Activated T-cell treated with anti-CD3 and anti-CD28 coated beads, Interleukin-2, amount 50 U/mL, for 72 hours (primary cell): ENCODE measurements at places on chromosomes 3 and 15.

DNA sequence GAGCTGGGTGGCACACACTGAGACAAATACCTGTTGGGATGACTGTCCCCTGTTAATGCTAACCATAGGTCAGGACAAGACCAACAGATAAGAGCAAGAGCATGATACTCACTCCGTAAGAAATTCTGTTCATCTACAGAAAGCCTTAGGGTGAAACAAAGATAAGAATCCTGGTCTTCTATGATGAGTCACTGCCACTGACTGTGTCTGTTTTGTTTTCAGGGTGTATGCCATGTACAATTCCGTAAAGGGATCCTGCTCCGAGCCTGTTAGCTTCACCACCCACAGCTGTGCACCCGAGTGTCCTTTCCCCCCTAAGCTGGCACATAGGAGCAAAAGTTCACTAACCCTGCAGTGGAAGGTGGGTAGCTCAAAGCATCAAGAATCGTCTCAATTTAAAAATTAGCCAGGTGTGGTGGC is 141.1 kb downstream of the GHSR start:
- no peak for DNase-seq

GRCh38 chr3:25442486-25442885 is 14.4 kb downstream of the RARB start:
- no peak for DNase-seq

DNA sequence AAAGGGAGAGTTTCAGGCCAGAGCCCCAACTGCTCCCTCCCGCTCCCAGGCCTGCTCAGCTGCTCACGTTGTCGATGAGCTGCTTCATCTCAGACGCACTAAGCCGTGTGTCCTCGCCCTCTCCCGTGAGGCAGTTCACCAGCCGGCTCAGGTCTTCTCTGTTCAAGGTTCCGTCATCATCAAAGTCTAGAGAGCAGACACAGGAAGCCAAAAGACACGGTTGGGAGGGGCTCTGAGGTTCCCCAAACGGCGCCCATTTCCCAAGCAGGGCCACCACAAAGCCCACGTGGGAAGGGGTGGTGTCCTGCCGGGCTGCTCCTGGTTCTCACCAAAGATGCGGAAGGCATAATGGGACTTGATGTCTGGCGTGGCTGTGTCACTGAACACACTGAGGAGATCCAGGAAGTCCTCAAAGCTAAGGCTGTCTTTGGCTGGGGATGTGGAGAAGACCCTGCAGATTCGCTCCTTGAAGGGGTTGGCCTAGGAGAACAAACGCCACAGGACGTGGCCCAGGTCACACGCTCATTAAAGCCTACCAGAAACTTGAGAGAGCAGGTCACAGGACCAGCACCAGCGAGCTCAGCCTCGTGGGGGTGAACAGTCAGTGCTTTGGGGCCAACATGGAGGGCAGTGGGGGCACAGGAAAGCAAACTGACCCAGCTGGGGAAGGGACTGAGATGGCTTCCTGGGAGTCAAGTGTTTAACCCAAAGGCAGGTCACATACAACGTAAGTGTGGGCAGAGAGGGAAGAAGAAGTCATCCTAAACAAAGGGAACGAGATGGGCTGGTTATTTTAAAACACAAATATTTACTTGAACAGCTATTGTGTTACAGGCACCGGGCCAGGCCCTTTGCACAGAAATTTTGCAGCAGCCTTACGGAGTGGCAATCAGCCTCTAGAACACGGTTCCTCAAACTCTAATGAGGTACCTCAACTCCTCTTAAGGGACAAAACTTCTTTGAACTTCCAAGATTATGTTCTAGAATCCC is 2.4 kb downstream of the CIB1 start:
- peak; percentile 70 for DNase-seq

DNA sequence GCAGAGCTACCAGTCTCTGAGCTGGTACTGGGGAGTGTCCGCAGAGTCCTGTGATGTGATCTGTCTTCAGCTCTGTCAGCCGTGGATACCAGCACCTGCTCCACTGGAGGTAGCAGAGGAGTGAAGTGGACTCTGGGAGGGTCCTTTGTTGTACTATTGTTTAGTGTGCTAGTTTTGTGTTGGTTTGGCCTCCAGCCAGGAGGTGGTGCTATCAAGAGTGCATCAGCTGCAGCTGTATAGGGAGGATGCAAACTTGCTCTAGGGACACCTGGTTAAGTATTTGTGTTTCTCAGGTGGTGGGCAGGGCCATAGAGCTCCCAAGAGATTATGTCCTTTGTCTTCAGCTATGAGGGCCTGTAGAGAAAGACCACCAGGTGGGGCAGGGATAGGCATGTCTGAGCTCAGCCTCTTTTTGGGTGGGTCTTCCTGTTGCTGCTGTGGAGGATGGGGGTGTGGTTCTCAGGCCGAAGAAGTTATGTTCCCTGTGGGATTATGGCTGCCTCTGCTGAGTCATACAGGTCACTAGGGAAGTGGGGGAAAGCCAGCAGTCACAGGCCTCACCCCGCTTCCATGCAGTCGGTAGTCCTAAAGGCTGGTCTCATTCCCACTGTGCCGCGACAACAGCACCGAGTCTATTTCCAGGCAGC is 443.2 kb upstream of the TBL1XR1 start:
- no peak for DNase-seq

DNA sequence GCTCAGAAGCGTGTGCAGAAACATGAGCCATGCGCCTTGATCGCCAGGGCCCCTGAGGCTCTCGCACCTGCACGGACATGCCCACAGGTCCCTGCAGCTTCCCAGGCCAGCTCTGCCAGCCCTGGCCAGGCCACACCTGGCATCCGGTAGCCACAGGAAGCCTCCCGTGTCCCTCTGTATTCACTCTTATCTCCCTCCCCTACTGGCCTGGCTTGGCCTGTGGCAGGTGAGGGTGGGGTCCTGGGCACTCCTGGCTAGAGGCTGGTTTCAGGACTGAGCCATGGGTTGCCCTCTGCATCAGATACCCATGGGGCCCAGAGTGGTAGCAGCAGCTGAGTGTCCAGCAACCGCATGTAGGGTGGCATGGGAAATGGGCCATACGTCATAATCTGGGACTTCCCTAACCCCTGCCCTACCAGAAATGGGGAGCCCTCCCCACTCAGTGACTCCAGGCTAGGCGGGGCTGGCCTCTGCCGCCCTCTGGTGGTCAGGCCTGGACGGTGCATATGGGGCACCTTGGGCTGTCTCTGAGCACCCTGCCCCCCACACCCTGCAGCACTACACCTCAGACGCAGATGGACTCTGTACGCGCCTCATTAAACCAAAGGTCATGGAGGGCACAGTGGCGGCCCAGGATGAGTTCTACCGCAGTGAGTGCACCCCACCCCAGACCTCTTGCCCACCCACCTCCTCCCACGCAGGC is 12.6 kb upstream of the LMAN1L start:
- peak; percentile 91 for DNase-seq

DNA sequence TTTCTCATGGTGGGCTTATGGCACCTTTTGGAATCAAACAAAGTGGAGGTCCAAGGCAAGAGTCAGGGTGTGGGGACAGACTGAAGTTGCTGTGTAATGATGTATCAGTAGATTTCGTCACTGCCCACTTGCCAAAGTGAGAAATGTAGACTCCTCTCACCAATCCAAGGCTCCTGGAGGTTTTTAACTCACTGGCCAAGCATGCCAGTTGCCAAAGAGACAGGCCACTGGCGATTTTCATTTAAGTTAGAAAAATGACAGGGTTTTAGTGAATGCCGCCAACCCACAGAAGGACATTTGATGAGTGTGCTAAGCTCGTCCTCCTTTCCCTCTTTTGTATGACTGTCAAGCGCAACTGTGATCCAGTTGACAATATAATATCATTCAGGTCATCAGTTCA is 209.2 kb downstream of the FEZF2 start:
- DNase-seq, result no peak

DNA sequence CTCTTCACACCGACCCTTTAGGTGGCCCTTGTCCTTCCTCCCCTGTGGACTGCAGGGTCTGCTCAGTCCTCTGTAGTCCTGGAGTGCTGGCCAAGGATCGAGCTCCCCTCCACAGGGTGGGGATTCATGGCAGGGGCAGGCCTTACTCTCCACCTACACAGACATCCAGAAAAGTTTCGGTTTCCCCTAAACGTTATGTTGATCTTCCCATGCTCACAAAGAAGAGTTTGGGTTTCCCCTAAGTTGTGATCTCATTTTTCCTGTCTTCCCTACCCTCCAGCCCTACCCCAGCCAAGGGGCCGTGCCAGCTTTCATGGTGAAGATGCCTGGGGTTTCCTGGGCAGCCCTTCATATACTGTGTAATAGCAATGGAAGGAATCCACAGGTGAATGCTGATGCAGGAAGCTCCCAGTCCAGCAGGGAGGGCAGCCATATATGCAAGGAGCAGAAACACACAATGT is 10.3 kb downstream of the STOML1 start:
- DNase-seq, result no peak

- no peak for DNase-seq
These were observed 24.8 kb upstream of the SHISA5 start for GRCh38 chr3:48528754-48529153.

- DNase-seq, result no peak
These were observed 141.8 kb upstream of the ICE2 start for GRCh38 chr15:60620708-60621107.

- no peak for DNase-seq
These were observed 34.1 kb upstream of the KLF13 start for GRCh38 chr15:31292391-31293015.

DNA sequence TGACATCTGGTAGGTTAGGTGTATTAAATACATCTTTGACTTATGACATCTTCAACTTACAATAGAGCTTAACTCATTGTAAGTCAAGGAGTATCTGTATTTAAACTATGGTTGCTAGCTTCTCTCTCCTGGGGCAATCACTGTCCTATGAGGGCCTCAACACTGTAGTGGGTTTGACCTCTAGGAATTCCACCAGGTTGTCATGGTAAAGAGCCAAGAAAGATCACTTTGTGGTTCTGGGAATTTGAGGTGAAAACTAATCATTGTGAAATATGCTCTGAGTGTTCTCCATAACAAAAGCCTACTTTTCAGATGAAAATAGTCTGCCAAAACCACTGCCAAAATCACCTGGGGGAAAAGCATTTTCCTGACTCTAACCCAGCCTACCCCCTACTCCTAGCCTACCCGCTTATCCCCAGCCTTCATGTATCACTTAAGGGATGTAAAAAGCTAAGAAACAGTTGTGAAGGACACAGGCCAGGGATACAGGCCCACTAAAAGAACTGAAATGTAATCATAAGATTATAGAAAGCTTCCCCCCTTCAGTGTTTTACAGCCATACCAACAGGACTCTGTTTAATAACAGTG is 723.8 kb downstream of the MECOM start:
- DNase-seq, result no peak

- DNase-seq, result no peak
These were observed 283.3 kb downstream of the FEZF2 start for GRCh38 chr3:62090066-62090465.

DNA sequence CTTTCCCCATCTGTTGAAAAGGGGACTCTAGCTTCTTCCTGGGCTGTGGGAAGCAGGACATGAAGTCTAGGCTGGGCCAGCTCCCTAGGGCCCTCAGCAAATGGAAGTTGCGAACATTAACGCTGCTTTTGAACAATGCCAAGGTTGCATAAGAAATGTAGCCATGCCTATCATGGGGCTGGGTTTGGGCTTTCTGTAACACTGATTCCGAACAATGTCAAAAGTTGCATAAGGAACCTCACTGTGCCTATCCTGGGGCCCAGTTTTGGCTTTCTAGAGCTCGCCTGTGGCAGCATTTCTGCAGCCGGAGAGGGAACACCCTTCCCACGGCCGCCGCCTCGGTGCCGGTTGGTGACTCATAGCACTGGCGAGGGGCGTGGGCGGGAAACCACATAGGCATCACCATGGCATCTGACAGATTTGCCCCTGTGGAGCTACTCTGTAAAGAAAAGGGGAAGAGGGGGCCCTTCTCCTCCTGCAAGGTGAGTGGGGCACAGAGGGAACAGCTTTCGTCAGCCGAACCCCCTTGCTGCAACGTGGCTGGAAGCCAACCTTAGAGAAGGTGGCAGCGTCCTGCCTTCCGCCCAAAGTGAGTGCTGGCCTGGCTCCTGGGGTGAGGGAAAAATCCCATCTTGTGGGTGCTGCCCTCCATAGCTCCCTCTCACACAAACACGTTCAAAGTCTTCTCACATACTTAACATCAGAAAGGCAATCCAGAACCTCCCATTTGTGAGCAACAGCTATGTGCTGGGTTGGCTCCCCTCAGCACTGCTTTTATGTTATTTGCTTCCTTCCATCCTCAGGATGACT is 46.6 kb upstream of the ATP2B2 start:
- DNase-seq, result peak; percentile 90

DNA sequence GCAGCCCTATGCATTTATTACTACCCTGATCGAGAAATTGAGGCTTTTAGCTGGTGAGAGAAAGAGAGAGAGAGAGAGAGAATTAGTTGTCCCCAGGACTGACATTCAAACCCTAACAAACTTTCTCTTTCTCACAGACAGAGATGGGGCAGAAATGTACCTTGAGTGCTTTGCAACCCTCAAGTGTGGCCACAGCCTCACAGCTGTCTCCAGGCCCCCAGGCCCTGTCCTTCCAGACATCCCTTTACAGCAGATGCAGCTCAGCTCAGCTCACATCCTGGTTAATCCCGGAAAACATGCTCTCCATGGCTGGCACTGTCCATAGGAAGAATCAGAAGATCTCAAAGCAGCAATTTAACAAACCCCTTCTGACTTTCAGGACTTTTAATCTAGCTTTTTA is 67.6 kb downstream of the DCLK3 start:
- DNase-seq, result no peak

GRCh38 chr3:33046521-33046920 is 50.4 kb downstream of the GLB1 start:
- DNase-seq, result peak; percentile 75

- DNase-seq, result no peak
These were observed 41.0 kb downstream of the MCTP2 start for GRCh38 chr15:94272251-94272898.

- DNase-seq, result peak; percentile 68
These were observed 7.2 kb downstream of the CLCN2 start for GRCh38 chr3:184354121-184354728.

GRCh38 chr3:14265246-14265962 is 86.8 kb downstream of the LSM3 start:
- DNase-seq, result no peak

DNA sequence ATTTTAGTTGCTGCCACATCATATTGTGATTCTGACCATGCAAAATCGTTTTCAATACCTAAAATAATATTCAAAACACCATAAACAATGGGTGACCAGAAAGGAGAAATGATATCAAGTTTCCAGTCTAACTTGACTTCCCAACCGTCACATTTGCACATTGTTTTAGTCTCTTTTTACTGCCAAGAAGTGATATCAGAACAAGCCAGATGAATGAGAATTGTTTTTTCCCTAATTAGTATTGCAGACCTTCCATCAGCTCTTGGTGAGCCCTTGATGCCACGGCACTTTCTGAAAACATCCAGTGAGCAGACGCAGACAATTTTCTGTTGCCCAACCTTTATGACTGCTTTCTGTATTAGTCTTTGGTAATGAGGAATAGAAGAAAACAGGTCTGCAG is 62.5 kb downstream of the SPATA16 start:
- no peak for DNase-seq
